ENCODE measurements at places on chromosomes 3 and 15.
A peak's percentile ranks its signal among the peaks of the same experiment; 100 is the strongest.

DNA sequence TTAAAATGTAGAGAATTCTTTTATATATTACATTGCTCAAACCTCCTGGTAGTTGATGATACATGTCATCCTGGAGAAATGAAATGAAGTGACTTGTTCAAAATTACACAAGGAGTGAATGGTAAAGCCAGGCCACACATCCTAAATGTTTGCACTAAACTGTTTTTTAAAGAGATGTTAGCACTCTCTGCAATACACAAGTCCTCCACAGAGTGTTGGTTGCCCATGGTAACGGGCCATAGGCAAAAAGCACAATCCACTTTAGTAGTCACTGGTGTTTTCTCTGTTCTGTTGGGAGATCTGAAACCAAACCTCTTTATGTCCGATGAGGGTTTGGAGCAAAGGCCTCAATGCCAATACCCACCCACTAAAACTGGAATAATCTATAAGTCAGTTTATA is 907.4 kb downstream of the NTRK3 start:
- DNase-seq, result no peak

GRCh38 chr15:53862386-53862785 is 102.9 kb upstream of the WDR72 start:
- no peak for DNase-seq

DNA sequence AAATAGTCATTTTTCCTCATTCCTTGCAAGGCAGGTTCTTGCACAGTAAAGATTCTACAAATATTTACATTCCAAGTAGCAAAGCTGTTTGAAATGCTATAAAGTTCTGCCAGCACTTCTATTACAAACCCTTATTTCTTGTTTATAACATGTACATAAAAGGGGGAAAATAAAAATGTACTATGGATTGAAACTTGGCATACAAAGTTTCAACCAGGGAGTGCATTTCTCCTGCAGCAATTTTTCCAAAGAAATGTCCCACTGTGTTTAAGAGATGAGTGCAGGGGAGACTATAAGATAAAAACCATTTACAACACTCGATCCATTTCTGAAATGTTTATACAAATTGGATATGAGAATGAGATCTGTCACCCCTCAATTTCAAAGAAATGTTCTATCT is 3.3 kb downstream of the CNTN3 start:
- no peak for DNase-seq

- DNase-seq, result peak; percentile 28
Measured at GRCh38 chr15:78049691-78050440, 27.6 kb downstream of the TBC1D2B start.

DNA sequence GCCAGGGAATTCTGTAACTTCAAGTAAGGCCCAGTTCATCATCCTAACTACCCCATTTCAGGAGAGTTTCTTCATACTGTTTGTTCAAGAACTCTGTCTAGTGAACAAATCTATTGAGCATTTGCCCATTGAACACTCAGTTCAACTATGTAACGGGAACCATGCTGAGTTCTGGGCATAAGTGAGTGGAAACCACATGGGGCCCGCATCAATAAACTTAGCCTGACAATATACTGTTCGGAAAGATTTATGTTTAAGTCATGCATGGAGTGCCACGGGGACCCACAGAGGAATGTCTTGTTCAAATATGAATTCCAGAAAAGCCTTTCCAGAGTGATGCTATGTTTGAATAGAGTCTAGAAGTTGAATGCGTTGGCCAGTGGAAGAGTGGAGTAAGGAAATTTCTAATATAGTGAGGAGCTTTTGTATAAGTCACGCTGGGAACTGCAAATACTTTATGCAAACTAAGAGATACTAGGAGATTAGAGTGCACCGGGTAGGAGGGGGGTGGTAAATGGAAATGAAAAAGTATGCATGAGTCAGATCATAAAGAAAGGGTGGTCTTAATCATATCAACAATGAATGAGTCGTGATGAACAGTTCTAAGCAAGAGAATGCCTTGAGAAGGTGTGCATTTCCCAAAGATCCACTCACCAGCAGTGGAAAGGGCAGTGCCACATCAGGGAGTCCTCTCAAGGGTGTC is 279.8 kb downstream of the VPS13C start:
- no peak for DNase-seq

- DNase-seq, result peak; percentile 42
Measured at GRCh38 chr3:87260270-87260669, 16.1 kb downstream of the POU1F1 start.

- no peak for DNase-seq
Measured at GRCh38 chr15:51054535-51054934, 40.2 kb downstream of the TNFAIP8L3 start.

GRCh38 chr3:35772381-35773015 is 133.2 kb downstream of the ARPP21 start:
- peak; percentile 33 for DNase-seq

DNA sequence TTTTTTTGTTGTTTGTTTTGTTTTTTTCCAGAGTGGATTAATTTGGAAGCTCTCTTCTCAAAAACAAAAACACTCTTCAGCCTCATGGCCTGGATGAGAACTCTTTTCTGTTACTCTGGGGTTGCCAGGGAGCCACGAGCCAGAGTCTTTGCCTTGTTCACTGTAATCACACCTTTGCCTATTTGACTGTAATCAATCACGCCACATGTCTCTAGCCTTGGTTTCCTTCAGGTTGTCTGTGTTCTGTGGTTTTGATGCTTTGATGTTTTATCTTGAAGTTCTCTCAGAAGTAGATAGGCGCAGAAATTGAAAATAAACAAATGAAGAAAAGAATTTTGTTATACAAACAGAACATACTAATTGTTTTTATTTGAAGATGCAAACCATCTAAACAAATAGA is 62.3 kb upstream of the IGF1R start:
- DNase-seq, result no peak

GRCh38 chr15:87500240-87500639 is 756.3 kb downstream of the NTRK3 start:
- no peak for DNase-seq

DNA sequence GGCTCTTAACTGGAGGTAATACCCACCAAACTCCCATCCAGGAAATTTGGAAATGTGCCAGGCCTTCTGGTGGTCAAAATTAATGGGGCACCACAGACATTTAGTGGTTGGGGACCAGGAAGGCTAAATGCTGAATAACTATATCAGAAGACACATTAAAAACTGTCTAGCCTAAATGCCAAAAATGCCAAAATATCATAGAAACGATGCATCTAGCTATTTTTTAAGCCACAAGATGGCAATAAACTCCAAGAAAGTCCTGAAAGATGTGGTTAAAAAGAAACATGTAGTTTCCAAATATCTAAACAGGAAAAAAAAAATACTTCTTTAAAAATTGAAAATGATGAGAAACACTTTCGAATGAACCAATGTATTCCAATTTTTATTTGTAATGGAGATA is 19.9 kb downstream of the CCDC14 start:
- DNase-seq, result no peak

DNA sequence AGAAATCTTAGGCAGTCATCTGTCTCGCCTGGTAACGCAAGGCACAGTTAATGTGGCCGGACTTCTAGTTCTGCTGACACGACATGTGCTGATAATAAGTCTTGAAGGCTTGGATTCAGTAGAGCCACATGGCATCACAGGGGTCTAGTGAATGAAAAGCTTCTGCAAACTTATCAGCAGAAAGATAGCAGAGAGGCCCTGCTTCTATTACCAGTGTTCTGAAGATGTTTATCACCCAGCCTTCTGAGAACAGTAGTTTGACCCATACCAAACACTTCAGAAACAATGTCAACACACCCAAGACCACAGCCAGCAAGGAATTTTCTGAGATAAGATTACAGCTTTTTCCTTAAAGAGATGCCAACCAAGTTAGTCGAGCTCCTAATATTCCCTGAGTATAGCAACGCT is 102.7 kb upstream of the UMPS start:
- DNase-seq, result no peak

DNA sequence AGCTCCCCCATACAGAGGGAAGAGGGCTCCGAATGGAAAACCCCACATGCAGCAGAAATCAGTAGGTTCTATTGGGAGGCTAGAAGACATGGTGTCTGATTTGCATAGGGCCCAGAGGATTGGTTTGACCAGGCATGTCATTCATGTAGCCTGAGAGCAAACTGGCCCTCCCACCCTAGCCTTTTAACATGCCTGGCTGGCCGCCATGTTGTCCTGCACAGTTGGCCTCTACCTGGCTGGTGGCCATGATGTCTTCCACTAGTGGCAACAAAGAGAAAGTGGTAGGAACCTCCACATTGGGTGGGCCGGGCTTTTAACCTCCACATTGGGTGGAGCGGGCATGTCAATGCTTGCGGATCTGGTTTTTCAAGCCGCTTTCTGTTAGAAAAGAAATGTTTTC is 312.1 kb downstream of the TAFA4 start:
- DNase-seq, result no peak

DNA sequence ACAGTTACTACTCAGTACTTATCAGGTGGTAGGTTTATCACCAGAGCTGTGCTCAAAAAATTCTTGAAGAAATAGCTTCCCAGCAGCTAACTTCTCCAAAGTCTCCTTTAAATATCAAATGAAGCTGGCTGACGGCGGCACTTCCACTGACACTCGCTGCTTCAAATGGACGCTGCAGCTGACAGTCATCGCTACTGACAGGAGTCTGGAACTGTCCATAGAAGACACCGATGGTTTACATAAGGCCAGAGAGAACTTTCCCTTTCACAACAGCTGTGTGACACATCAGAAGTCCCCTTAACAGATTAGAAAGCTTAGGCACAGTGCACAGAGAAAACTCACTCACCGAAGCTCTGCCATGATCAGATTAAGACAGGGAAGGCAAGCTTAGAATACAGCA is 270.2 kb downstream of the SHOX2 start:
- DNase-seq, result no peak

DNA sequence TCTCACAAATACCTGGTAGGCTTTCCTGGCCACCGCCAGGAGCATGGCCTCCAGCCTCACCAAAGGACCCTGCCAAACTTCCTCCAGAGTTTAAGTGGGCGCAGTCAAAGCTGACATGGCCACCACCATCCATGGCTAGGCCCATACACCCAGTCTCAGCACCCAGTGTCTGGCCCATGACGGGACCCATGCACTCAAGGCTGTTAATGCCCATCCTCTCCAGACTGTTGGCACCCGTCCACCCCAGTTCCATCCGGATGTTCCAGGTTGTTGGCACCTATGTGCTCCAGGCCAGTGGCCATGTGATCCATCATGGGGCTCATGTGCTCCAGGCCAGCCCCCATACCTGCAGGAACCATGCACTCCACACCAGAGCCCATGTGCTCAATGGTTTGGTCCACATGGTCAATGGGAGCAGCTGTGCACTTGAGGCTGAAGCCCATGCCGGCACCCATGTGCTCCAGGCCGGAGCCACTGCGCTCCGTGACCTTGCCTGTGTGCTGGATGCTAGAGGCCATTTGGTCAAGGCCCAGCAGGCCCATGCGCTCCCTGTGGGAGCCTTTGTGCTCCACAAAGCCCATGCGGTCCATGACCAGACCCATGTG is 20.4 kb downstream of the CTDSPL2 start:
- no peak for DNase-seq

GRCh38 chr15:76533995-76534394 is 197.4 kb downstream of the ISL2 start:
- DNase-seq, result no peak

- peak; percentile 53 for DNase-seq
Measured at GRCh38 chr3:42746455-42747450, 26.3 kb downstream of the CCDC13 start.

DNA sequence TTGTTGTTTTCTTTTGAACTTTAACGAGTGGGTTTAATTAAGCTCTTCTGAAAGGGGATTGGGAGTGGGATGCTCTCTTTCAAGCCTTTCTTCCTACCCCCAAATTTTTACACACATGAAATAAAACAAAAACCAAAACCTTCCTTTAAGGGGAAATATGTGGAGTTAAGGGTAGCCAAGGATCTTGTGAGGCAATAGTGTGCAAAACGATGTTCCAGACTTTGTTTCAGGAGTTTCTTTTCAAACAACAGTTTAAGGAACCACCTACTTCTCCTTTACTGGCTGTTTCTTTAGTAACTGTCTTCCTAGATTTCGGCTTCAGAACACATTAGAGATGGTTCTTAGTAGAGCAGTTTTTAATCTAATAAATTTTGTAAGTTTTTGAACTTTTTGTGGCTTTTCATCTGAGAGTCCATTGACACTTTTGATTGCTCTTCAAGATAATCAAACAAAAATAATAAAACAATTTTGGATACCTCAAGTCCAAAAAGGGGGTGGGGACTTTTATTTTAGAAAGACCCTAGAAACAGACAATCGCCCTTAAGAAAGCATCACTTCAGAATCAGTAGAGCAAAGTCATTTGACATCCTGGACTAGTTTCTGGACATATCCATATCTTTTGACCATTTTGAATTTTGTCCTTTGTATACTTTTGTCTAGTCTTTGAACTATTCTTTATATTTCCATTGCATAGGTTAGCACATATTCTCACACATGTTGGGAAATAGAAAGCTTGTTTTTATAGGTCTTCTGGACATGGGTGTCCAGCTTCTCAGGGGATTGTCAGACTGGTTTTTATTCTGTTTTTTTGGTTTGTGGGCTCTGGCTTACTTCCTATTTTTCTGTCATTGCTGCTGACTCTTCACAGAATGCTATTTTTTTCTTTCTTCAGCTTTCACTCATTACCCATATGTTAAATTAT is 6.0 kb downstream of the DIPK2A start:
- DNase-seq, result peak; percentile 58

GRCh38 chr3:72998466-72998865 is 1.9 kb downstream of the PPP4R2 start:
- DNase-seq, result no peak

DNA sequence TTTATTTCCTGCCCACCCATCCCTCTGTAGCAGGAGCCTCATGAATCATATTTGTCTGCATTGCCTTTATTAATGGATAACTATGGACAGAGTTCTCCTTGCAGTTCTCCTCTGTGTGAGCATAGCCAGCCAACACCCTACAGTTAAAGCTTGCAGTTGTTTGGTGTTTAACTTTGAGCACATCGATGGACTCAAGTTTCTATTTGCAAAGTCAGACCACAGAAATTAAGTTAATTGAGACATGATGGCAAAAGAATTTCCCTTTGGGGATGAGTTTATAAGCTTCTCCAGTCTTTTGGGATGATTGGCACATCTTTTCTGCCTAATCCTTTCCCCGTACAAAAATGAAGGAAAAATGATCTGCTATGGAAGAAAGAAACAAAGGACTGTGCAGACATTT is 398.9 kb upstream of the THBS1 start:
- DNase-seq, result no peak

- no peak for DNase-seq
Measured at GRCh38 chr3:9732080-9732739, 675 bp downstream of the BRPF1 start.

DNA sequence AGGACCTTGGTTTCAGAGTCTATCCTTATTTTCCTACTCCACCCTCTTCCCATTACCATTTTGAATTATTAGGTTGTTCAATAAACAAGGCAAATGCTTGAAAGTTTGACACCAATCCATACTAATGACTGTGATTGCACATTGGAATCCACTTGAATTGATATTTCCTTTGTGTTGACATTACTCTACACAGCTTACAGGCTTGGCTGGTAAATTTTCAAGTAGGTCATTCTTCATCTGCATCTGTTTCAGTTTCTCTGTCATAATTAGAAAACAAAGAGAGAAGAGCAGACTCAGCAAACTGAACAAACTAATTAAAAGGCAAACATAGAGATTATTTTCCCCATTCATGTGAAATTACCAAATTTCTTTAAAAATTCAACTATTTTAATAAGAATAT is 732.9 kb upstream of the BCHE start:
- no peak for DNase-seq
